ENCODE measurements at places on chromosomes 3 and 15. TPM values are rescaled to one million over a fixed set of nuclear protein-coding genes. Genes with fewer than 3 reads are reported as not detected.

DNA sequence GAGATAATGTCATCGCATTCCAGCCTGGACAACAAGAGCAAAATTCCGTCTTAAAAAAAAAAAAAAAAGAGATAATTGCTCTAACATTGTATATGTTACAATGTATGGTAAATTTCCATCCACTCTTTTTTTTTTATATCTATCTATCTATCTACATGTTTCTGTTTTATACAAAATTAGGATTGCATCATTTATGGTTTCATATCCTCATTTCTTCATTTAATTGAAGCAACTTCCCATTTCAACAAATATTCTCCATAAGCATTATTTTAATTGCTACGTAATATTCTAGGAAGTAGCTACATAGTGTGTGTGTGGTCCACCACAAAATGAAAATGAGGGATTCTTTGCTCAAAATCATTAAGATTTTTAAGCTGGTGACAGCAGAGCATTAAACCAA lies 18.4 kb downstream of the RBP1 start:
- DNase-seq, result no peak

DNA sequence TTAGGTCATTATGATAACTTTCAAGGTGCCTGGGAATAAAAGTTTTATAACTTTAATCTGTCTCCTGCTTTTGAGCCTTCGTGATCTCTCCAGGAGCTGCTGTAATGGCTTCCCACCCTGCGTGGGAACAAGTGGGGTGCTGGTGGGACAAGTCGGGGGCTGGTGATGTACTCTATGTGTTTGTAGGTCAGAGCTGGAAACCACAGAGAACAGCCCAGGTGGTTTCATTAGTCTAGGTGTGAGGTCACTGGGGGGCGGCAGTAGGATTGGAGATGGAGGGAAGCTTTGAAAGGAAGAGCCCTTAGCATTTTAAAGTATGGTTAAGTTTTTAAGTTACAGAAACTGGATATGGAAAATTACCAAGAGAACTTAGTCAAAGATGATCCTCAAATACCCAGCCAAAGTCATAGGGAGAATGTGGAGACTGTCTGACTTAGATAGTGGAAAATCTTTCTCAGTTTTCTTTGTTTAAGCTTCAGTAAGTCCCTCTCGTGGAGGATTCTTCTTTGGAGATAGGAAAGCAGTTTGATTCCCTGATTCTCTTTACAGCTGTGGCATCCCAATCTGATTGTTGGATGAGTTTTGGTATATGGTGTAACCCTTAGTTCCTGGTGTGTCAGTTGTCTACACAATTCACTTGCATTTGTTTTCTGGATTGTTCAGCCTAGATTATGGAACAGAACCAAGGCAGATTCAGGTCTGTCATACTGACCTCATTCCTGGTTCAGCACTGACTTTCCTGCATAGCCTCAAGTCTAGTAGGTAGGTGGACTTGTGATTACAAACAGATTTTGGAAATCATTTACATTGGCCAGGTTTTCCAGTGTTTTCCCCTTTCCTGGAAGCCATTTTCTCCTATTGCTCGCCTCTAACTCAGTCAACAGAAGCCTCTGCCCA lies 115.6 kb downstream of the FNDC3B start:
- no peak for DNase-seq

DNA sequence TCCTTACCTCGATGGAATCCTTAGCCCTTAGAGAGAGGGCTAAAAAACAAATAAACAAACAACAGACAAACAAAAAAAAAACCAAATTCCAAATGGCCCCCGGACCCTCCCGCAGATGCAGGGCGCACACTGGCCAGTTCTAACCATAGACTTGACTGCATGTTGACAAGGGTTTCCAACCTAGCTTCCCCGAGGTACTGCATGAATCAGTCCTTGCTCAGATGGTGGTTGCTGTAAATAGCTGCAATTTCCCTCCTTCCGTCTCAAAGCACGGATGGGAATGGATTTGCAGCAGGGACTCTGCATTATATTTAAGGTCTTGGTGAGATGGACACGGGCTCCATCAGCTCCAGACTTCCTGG lies 162.8 kb downstream of the CD47 start:
- no peak for DNase-seq

DNA sequence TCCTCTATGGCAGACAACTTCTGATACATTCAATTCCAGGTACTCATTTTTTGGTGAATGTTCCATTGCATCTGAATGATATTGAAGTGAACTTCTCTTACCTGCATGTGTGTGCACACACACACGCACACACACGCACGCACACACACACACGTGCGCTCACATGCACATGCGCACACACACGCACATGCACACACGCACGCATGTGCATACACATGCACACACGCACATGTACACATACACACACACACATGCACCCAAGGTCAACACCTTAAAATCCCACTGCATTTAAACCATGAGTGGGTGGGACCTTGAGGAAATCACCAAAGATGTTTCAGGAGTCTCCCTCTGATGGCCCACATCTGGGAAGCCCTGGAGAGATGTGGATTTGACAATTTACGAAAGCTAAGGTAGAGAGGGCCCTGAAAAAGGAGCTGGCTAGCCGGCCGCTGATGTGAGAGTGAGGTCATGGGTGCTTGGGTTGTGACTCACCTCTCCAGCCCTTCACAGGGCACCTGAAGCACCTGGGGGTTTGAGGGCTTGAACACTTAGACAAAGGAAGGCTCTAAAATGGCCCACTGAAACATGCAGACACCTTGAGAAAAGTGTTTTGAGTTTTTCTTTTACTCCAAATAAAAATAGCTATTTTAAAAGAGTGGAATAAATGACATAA lies 269.1 kb upstream of the LRRFIP2 start:
- no peak for DNase-seq

AQR gene
- total RNA-seq, result 19.3 TPM

- no peak for DNase-seq
Measured at GRCh38 chr3:49359623-49360022, 1.5 kb upstream of the GPX1 start.

GRCh38 chr15:49989498-49989897 lies 129.5 kb downstream of the ATP8B4 start:
- DNase-seq, result no peak

Data from chondrocyte (in vitro differentiated cells).